ENCODE measurements at places on chromosomes 5 and 9.
A peak's percentile ranks its signal among the peaks of the same experiment; 100 is the strongest.

GRCh38 chr9:93680443-93681268 is 104.3 kb downstream of the PHF2 start:
- no peak for DNase-seq

DNA sequence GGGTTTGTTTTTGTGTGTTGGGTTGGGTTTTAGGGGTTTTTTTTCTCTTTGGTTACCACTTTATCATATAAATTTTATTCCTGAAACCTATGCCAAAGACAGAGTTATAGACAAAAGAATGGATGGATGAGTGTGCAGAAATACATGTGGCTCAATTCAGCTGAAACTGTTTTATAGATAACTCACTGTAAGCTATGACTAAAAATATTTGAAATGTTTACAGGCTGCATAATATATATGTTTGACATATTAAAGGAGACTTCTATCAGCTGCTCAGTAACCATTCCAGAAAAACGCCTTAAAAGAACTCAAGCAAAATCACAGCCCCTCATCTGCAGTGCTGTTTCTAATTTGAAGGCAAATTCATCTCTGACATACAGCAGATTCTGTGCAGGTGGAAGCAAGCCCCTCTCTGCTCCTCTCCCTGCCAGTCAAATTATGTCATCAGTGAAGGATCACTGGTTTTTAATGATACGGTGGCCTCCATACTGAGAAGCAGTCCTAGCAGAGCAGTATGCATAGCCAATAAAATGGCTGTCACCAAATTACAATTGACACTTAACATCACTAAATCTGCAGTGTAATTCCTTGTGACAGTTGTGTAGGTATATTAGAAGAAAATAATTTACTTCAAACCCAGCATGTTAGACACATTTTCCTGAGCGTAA is 301.6 kb downstream of the NR2F1-AS1 start:
- no peak for DNase-seq

DNA sequence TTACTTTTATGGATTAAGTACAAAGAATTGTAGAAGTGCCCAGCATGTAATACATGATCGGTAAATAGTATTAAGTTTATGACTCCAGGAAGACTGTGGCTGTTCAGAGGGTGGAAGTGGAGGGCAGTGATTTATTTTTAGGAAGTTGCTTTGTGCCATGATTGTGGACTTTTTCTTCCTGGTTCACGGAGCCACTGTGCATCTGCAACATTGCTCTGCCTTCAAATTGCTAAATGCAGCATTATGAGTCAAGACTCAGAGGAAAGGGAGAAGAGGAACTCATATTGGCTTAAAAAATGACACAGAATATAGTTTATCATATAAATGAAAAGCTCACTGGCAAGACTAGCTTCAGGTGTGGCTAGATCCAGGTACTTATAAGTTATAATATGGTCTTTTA is 301.5 kb downstream of the KCTD16 start:
- DNase-seq, result no peak

DNA sequence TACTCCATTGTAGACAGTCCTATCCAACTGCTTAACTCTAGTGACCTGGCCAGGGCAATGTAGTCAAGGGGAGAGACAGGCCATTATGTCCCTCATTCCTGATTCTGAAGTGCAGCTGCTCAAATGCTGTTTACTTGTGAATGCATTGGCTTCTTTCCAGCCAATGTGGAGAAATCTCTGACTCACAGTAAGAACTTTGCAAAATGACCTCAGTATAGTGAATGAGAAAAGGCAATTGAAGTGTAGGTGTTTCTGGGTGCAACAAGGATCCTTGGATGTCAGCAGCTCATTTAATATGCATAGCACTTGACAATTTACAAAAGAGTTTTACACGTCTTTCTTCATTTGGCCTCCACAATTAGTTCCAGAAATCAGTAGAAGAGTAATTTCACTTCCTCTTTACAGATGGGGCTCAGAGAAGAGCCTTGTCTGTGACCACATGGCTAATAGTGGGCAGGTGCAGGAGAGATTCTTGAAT is 367.2 kb downstream of the OSTF1 start:
- DNase-seq, result no peak

- no peak for DNase-seq
These were observed 22.2 kb downstream of the SCAI start for GRCh38 chr9:125121146-125121545.

DNA sequence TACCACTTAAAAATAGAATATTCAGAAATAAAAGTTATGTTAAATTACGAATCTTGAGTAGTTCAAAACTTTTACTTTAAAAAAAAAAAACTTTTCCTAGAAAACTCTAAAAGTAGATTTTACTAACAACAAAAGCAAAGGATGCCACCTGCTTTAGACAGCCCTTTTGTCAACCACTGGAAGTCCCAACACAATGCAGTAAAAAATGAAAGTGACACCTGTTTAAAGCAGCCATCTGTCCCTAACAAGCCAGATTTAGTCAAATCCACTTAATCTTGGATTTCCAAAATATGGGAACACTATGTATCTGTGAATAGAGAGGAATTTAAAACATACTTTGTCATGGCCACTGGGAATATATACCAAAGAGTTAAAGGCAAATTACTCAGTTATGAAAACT is 3.8 kb downstream of the RFX3 start:
- DNase-seq, result peak; percentile 94

DNA sequence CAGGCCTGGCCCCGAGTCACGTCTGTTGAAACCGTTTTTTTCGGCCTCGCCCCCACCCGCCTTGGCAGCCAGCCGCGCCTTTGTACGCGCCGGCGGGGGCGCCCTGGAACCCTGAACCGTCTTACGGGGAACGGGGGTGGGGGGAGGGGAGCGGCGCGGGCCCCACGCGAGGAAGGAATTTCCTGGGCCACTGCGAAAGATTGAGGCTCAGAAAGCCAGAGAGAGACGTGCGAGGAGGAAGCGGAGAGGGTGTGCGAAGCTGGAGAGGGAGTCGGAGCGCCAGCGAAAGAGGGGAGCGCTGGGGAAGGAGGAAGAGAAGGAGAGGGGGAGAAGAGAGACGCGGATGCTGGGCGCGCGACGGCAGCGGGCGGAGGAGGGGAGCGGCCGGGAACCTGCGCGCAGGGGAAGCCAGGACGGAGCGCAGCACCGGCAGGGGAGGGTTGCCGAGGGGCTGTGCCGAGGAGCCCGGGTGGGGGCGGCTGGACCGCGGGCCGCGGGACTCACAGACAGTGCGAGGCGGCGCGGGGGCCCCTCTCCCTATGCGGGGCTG is 4.6 kb upstream of the PRDM12 start:
- DNase-seq, result no peak

GRCh38 chr5:140220032-140220697 is 45.2 kb downstream of the CYSTM1 start:
- no peak for DNase-seq

- no peak for DNase-seq
These were observed 180.6 kb downstream of the COMMD10 start for GRCh38 chr5:116265471-116265870.

DNA sequence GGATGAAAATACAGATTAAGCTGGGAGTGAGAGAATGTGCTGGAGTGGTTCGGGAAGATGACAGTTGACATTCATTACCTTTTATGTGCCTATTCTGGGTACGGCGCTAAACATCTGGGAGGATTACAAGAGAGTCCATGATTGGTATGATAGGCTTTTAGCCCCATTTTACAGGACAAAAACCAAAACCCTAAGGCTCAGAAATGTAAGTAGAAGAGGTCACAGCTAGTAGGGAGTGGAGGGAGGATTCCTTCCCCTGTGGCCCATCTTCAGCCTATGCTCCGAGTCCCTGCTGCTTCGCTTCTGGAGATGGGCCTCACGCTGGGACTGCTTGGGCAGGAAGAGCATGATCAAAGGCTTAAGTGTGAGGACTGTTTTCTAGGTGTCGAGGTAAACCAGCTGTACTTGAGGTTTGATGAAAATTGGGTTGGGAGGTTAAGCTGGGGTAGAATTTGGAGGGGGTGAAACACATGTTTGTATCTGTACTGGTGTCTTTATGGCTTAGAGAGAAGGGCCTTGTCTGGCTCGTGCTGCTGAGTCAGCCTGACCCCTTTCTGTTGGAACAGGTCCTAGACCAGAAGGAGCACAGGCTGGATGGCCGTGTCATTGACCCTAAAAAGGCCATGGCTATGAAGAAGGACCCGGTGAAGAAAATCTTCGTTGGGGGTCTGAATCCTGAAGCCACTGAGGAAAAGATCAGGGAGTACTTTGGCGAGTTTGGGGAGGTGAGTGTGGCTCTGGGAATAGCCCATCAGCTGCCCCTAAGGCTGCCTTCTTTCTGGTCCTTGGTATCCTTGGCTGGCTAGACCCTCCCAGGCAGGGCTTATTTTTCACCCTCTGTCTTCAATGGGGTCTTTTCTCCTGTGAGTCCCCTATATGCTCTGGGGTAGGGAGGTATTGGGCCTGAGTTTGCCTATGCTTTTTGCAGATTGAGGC is 2.1 kb downstream of the HNRNPAB start:
- no peak for DNase-seq

GRCh38 chr9:20441711-20442423 is 180.4 kb downstream of the MLLT3 start:
- no peak for DNase-seq

DNA sequence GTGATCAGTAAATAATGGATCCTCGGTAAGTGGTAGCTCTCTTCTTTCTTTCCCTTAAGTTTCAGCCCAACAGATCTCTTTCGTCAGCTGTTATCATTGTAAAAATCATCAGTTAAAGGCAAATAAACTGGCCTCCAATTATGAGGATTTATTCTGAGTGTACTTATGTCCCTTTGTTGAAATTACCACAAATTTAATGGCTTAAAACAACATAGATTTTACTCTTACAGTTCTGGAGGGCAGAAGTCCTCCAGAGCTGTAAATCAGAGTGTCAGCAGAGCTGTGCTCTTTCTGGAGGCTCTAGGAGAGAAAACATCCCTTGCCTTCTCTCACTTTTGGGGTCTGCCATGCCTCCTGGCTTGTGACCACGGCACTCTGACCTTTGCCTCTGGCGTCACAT is 104.6 kb downstream of the INSYN2B start:
- DNase-seq, result no peak

DNA sequence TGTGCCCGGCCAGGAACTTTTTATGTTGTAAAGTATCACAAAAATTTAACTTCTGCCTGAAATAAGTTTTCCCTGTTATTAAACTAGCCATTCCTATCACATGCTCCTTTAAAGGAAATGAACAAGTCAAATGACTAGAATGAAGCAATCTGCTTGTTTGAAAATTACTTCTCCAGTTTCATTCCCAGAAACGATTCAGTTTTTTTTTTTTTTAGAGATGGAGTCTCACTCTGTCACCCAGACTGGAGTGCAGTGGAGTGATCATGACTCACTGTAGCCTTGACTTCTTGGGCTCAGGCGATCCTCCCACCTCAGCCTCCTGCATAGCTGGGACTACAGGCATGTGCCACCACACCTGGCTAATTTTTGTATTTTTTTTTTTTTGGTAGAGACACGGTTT is 13.3 kb upstream of the GNG10 start:
- no peak for DNase-seq

DNA sequence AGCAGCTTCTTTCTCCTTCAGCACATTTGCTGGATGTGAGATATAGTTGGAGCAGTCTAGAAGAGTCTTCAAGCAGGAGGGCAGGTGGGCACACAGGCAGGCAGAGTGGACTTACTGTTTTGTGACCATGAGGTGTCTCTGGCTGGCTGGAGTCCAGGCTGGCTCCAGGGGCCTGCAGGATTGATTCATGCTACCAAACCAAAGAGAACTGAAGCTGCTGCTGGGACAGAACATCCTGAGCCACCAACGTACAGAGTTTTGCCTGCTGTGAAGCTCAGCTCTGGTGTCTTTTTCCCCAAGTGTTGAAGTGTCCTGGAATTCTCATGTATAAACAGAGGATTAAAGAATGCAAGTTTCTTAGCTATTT is 45.7 kb downstream of the CYSTM1 start:
- no peak for DNase-seq

GRCh38 chr9:115115924-115116323 is 2.0 kb downstream of the TNC start:
- peak; percentile 17 for DNase-seq

DNA sequence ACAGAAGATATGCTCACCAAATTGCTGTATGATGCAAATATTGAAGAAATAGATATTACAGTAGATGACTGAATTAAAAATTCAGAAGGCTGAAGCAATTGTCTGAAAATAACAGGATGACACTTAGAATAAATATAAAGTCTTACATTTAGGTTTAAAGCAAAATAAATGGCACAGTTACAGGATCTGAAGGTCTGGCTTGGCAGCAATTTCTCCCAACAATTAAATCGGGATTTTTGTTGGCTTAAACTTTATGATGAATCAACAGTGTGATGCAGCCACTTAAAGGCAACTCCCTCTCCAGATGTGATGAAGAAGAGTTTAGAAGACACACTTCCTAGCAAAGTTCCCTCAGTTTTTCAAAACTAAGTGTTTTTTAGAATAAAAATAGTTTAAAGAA is 80.5 kb downstream of the NREP start:
- DNase-seq, result no peak

DNA sequence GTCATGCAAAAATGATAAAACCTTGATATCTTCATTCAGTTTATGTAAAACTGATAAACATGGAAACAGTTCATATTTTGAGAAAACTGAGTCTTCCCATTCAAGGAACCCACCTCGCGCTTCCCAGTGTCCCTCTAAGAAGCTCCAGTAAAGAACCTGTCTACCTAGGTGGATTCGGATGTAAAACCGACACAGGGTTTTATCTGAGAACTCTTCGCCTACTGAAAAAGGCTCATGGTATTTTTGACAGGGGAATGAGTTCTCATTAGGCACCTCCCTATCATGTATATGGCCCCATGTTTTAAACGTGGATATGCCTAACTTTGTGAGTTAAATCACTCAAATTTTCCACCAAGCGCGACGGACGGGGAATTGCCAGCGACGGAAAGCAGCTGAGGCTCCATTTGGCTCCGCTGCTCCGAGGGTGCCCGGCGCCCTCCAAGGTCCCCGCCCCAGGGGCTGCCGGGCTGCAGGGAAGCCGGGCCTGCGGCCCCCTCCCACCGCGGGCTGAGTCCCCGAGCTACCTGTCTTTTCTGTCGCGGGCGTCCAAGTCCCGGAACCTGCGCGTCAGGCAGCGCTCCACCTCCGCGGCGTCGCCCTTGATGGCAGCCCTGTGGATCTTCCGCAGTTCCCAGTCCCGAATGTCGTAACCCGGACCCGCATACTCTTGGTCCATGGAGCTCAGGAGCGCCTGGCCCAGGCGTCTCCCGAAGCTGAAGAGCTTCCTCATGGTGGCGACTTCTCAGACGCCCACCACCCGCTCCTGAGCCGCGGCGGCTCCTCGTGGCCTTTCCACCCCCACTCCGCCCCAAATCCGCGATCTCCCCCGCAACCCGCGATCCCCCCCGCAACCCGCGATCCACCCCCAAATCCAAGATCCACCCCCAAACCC is 594 bp downstream of the ANKRD18A start:
- no peak for DNase-seq

DNA sequence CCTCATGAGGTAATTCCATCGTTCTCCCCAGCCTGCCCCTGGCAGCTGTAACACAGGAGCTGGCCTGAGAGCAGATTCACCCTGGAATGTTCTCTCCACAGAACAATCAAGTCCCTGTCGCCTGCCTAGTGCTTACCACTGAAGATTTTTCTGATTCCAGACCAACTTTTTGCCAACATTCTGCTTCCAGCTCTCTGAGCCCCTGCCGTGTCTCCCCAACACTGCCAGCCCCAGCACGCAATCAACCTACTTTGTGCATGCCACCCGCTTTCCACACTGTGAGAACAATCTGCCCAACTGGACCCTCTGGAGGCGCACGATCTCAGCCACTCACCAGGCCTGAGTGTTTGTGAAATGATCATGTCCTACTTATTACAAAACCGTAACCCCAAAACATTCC is 62.6 kb downstream of the PSMB7 start:
- DNase-seq, result no peak
